Left ventricle myocardium superior (tissue), 1 donor: ENCODE measurements at places on chromosomes 1 and 21. TPM values are rescaled to one million over a fixed set of nuclear protein-coding genes. Genes with fewer than 3 reads are reported as not detected.

GRCh38 chr1:21550097-21550496, 40.9 kb downstream of the ALPL start:
- no peak for DNase-seq

- peak; percentile 59 for DNase-seq
Measured at GRCh38 chr1:234683861-234684632, 74.1 kb upstream of the IRF2BP2 start.

DNA sequence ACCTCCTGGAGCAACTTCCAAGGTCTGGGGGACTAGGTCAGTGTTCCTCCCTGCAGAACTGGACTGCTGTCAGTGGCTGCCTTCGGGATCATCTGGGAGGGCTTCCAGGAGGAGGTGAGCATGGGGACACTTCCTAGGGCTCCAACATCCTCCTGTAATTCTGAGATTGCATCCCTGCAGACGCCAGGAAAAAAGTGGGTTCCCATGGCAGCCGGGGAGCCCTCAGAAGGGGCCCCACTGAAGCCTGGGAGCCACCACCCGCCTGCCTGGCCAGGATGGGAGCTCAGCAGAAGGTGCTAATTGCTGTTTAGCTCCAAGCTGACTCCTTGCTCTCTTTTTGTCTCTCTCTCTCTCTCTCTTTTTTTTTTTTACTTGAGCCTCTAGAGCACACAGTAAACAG, 16.1 kb upstream of the ARF1 start:
- DNase-seq = no peak

- DNase-seq = no peak
Measured at GRCh38 chr1:92476071-92476631, 10.6 kb downstream of the GFI1 start.

DNA sequence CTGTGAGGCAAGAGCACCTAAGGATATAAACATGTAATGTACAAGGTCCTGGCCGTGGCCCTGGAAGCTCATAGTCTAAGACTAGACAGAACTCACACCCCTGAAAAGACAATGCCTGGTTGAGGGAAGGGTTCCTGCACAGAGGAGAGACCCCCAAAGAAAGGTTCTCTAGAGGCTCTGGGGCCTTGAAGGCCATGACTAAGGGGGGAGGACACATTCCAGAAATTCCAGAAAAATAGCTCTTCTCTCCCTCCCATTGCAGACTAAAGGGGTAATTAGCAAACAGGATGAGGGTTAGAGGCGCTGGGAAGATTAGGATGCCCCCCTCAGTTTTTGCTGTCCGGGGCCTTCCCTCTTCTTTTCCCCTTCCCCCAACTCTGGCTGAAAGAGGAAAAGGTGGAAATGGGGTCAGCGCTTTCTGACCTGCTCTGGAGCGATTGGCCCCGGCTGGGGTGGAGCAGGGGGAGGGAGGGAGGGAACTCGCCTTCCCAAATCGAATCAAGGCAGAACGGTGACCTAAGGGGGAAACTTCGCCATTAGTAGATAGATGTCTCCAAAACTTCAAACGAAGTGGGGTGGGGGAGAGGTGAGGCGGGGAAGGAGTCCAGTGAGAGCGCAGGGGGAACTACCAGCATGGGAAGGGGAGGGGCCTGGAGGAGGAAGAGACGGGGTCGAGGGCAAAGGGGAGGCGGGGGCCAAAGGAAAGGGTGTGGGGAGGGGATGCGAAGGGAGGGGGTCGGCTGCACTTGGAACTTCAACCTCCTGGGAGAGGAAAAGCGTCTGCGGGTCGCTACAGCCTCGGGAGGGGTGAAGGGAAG, 11.8 kb downstream of the PAX7 start:
- no peak for DNase-seq

The NTNG1 gene
- 0.57 TPM for total RNA-seq

GRCh38 chr1:231953660-231954059, 327.1 kb downstream of the DISC1 start:
- DNase-seq = no peak

GRCh38 chr1:248804771-248805681, 20.7 kb downstream of the SH3BP5L start:
- DNase-seq = no peak

The CCDC185 gene
- total RNA-seq = not detected

GRCh38 chr1:72442262-72442661, 159.9 kb upstream of the NEGR1 start:
- DNase-seq = no peak

The NBPF4 gene
- not detected for total RNA-seq

DNA sequence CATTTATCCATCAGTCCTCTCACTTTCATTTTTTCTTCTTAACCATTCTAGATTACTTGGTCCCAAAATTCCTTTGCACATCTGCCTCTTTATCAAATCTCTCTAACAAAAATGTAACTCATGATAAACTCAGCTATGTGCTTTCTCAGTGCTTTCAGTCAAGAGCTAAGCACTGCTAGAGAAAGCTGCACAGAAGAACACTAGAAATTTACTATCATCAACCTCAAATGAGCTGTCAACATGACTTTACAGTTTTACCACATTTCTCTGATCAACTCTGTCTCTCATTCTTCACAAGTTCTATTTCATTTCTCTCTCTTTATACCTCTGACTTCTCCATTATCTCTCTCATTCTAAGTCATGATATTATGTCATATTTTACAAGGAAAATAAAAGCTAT, 54.2 kb upstream of the PRKACB start:
- DNase-seq = no peak

The ANGPTL1 gene
- 6.6 TPM for total RNA-seq

DNA sequence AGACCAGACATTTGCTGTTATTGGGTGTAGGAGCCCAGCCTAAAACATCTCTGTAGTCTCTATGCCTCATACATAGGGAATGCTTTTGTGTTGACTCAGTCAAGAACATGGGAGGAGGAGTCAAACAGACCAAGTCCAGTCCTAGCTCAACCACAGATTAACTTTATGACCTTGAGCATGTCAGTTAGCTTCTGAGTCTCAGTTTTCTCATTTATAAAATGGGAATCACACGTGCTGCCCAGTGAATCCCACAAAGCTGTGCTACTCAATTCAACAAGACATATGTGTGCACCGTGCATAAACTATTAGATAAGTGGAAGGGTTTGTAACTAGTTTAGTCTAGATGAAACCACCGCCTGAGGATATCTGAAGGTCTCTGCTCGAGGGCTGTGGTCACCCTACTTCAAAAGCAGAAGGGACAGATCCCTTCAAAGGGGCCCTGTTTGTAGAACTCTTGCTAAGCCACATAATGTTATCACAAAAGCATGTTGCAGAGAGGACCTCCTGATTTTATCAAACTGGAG, 109.5 kb upstream of the NFIA start:
- no peak for DNase-seq

DNA sequence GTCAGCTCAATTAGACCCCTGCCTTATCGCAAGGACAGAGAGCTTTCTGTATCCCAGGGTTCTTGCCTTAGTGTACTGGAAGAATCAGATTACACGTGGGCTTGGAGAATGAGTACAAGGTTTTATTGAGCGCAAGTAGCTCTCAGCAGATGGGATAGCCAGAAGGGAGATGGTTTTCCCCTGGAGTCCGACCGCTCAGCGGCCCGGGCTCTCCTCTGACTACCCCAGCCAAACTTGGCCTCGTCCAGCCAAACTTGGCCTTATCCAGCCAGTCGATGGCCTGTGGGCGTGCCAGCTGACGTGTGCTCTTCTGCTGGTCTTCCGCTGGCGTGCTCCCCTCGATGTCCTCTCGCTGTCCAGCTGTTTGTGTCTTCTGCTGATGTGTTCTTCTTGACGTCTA, 136.9 kb downstream of the SYT14 start:
- no peak for DNase-seq

DNA sequence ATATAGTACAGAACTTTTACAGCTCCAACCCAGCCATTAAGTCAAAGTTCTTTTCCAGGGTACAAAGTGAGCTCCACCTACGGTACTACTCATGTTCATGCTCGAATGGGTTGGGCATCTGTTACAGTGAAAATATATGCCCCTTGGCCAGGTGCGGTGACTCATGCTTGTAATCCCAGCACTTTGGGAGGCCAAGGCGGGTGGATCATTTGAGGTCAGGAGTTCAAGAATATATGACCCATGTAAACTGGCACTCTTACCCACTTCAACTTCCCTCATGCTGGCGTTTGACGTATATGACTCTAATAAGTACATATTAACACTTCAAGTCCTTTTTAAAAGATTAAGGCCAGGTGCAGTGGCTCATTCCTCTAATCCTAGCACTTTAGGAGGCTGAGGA, 71.3 kb upstream of the PKN2 start:
- DNase-seq = no peak

GRCh38 chr1:156420205-156421061, 51.4 kb downstream of the RHBG start:
- DNase-seq = no peak

GRCh38 chr1:90356991-90357390, 360.1 kb downstream of the BARHL2 start:
- DNase-seq = no peak

The HENMT1 gene
- 1.2 TPM for total RNA-seq

DNA sequence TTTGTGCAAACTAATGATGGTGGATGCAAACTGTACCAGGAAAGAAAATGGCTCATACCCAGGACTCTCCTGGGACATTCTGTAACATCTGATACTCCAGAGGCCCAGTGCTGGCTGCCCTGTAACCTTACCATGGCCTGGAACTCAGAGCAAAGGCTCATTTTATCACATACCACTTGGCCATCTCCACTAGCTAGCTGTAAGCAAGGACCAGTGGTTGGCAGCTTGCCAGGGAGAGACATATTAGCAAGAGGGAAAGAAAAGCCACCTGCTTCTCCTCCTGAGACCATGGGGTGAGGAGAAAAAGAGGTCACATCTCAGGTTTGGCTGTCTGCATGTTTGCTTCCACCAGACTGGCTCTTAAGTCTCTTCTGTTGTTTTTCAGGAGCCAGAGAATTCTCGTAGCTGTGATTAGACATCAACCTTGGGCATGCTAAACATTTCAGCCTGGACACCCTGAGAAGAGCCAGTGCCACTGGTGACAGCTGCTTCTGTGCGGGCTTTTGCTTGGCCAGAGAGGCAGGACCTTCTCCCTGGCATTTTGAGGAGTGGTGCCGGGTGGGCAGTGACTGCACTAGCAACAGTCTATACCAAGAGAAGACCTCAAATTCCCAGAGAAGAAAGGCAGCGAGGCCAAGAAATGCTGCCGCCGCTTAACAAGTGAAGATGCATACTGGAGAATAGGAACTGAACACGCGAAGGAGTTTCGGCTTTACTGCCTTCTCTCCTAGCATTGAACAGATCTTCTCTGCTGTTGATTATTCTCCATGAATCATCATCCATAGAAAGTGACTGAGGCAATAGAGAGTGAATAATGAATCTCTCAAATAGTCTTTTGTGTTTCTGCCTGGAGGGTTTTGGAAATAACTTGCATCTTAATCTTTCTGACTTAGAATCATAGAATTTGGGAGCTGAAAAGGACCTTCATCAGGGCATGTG, 6.7 kb upstream of the INKA2 start:
- peak; percentile 54 for DNase-seq

DNA sequence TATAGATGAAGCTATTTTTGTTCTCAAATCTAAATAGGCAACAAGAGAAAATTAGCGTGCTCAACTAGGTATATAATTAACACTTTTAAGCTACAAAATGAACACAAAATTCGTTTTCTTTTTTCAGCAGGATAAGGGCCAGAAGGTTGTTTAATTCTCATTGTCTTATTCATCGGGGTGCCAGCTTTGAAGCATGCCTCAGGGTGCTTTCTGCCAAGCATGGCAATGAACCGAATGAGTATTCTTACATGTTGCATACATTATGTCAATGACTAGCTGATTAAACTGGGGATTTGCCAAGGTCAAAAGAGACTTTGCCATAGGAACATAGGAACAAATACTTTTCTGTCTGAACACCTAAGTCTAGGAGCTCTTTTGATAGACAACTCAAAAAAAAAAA, 102.0 kb upstream of the MAP1LC3C start:
- no peak for DNase-seq

- DNase-seq = peak; percentile 59
Measured at GRCh38 chr1:246753670-246754535, 29.7 kb downstream of the SCCPDH start.

- DNase-seq = no peak
Measured at GRCh38 chr1:229567109-229567868, 8.8 kb upstream of the ABCB10 start.

DNA sequence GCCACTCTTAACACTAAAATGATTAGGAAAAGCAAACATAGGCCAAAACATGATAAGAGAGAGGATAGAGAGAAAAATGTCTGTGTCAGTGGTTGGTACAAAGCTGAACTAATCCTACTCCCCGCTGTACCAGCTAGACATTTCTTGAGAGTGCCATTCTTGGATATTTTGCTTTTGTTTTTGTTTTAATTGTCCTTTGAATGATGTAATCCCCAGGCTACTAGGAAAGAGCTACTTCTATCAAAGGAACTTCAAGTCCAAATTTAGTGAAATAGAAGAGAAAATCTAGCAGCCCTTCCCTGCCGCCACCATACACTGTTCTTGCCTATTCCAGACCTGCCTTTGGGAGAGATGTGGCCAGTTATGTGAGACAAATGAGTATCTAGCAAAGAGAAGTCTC, 269.6 kb downstream of the GRIK1 start:
- no peak for DNase-seq

- no peak for DNase-seq
Measured at GRCh38 chr1:89598450-89599331, 34.2 kb upstream of the LRRC8C start.

The ADGRL2 gene
- total RNA-seq = 48.1 TPM

DNA sequence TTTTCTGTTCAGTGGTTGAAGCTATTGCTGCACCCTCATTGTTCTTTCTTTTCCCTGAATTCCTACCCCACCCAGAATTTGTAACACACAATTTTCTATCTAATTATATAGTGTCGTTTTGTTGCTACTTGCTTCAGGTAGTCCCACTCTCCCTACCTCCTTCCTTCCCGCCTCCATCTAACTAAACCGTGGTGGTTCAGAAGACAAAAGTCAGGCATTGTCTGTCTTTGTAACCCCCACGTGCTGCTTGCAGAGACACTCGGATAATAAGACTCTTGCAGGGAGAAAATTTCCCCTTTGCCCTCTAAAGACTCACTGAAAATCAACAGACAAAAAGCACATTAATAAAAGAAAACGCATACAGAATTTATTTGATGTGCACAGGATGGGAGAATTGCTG, 46.2 kb upstream of the BTG3 start:
- DNase-seq = no peak

GRCh38 chr21:34017039-34017961, 56.1 kb upstream of the MRPS6 start:
- DNase-seq = no peak

DNA sequence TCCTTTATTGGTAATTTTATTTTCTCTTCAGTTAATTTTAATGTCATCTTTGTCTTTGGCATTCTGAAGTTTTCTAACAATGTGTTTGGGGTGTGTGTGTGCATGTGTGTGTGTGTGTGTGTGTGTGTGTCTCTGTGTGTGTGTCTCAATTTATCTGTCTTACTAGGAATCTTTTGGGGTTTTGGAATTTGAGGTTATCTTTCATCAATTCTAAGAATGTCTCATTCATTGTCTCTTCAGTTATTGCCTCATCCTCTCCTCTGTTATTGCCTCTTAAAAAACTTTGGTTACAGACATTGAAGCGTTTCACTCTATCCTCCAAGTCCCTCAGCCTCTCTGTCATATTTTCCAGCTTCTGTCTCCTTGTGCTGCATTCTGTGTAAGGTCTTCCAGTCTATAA, 18.1 kb upstream of the SAMD13 start:
- DNase-seq = no peak

The LY9 gene
- not detected for total RNA-seq
